ENCODE measurements at places on chromosomes 1 and 21.

GRCh38 chr21:43956670-43957035 is 55.5 kb upstream of the TRAPPC10 start:
- no peak for DNase-seq

DNA sequence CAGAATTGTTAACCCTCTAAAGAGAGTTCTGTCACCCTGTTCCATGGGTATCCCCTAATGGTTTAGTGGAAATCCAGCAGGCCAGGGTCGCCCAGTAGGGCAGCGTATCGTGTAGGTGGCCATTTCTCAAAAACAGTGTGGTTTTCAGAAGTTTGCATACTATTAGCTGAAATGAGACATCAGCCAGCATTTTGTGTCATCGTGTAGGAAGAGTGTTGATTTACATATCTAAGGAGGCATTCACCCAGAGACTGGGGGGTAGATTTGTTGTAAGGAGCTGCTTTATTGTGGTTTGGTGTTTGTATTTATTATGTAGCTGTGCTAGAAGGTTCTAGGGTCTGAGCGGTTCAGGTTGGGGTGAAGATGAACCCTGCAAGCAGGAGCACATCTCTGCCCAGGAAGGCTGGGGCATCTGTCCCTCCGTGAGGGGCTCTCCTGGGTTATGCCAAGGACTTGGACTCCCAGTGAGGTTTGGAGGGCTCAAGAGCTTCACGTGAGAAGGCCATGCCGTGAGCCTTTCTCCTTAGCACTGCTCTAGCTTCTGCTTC is 174.4 kb downstream of the PGBD5 start:
- DNase-seq = no peak

DNA sequence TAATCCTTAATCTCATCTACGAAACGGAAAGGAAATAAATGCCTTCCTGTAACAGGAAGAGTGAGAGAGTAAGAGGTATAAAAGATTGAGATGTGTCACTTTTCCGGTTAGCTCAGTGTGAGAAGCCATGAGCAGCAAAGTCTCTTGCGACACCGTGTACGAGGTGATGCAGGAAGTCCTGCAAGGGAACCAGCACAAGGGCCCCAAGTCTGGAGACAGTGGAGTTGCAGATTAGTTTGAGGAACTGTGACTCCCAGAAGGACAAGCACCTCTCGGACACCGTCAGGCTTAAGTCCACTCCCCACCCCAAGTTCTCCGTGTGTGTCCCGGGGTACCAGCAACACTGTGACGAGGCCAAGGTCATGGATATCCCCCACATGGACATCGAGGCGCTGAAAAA is 592.3 kb upstream of the ADGRL2 start:
- no peak for DNase-seq

- no peak for DNase-seq
These were observed 3.7 kb upstream of the DPT start for GRCh38 chr1:168732736-168733135.

DNA sequence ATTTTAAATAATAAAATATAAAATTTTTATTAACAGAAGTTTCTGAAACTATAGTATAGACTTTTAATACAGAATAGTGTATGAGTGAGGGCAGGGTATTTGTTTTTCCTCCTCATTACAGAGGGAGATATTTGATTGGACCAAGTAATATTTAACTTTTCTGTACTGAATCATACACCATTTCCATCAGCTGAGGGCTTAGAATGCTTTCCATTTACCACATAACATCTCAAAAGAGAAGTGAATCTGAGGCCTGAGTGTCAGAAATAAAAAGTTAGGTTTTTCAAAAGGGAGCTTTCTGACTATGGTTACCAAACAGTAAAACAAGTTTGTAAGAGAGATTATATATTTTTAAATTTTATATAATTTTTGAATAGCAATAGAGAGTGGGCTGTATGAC is 29.5 kb downstream of the TLCD4 start:
- DNase-seq = no peak

GRCh38 chr1:5758000-5758858 is 234.0 kb downstream of the NPHP4 start:
- DNase-seq = no peak

DNA sequence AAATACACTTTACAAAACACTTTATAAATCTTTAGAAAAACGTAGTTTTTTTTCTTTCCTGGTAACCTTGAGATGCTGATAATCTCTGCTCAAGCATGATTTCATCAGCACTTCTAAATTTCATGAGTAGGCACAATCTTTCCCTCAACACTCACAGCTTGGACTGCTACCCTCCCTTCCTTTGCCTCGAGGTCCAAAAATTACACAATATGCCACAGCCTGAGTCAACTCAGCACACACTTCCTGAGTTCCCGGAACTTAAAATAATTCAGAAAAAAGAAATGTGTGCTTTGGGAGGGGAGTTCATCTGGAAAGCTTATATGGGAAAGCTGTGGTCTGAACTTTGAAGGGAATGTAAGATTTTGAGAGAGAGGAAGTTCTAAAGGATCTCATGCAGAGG is 5.9 kb downstream of the CLCA2 start:
- DNase-seq = no peak

DNA sequence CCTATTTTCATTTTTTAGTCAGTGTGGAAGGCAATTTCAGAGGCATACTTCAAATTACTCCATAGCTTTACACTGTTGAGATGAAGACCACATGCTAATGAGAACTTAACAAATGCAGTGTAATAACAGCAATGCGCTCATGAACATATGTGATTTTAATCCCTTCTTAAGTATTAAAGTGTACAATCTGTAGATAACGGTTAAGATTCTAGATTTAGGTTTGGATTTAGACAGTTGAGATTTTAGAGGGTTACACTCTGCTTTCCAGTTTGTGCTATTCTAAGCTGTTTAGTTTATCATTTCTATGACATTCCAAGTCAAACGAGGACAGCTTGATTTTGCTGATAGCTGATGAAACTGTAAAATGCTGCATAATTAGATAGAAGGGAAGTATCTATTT is 257.8 kb upstream of the CHRM3 start:
- no peak for DNase-seq

DNA sequence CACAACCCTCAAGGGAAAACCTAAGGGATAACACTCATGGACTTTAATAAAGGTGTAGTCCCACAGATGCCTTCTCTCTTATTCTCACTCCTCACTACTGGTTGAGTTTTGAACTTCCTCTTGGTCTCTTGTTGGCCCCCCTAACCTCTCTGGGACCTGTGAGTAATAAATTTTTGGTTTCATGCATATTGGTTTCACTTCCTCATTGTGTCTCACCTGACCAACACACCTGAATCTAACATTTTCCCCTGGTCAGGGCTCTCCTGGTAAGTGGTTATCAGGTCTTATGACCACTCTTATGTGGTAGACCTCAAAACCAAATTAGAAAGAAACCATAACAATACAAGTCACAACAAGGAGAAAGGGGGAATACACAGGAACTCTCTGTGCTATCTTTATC is 60.5 kb upstream of the PRMT6 start:
- no peak for DNase-seq

DNA sequence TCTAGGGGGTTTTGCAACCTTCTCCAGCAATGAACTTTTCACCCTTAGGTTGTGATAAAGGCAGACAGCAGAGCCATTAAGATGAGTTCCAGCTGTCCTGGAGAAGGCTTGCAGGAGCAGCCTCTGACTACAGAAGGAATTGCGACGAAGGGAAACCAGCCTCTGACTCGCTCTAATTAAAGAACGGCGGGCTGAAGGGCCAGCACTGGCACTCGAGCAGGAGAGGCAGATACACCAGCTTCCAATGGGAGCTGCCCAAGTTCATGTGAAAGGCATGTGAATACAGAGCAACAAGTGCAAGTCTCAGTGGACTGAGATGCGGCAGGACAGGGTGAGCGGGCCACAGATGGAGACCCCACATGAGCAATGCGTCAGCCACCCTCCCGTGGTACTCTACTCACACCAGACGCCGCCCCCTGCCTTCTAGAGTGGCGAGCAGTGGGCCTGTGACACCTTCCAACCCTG is 15.7 kb downstream of the RCC2 start:
- DNase-seq = no peak

DNA sequence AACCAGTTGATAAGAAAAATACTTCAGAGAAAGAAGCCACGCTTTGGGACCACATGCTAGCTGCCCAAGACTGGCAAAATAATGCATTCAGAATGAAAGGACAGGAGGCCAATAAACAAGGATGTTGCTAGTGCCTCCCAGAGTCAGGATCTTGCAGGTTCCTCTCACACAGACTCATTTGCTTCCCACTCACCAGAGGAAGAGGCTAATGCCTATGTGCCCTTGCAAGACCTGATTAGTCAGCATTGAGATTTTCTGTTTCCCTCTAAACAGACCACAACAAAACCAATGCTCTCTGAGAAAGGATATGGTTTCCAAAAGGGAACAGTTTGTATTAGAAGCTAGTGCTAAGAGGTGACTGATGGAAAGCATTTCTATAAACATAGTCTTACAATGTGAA is 85.7 kb downstream of the NRDC start:
- DNase-seq = no peak

Measured in nephron progenitor cell (in vitro differentiated cells).